ENCODE measurements at places on chromosomes 4 and X.

DNA sequence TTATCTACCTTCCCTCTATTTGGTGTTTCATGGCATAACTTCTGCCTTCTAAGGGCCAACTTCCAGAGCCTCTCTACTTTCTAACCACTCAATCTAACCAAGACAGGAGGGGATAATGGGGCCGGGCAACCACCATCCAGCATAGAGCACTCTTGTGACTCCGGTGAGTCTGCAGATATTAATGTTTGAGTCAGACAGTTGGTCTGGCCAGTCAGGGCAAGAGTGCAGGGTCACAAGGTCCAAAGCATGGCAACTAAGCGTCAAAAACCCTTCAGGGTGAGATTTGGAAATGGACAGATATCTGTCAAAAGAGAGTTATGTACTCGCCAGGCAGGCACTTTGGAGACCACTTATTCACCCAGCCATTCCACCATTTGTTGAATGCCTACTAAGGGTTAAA lies 105.0 kb downstream of the PALLD start:
- DNase-seq: no peak

DNA sequence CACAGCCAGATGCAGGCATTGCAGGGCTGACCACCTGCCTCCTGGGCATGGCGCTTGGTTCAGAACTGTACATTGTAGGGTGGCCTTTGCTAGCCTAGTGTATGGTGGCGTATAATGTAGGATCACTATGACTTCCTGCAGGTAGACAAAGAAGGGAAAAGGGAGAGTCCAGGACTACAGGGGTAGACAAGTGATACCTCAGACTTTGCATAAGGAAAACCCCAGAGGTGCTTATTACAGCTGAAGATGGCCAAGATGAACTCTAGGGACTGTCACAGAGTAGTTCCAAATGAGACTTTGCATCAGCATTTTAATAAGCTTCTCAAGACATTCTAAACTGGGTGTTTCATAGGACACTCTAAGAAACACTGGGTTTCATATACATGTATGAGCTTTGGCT lies 116.4 kb upstream of the PUDP start:
- no peak for DNase-seq

DNA sequence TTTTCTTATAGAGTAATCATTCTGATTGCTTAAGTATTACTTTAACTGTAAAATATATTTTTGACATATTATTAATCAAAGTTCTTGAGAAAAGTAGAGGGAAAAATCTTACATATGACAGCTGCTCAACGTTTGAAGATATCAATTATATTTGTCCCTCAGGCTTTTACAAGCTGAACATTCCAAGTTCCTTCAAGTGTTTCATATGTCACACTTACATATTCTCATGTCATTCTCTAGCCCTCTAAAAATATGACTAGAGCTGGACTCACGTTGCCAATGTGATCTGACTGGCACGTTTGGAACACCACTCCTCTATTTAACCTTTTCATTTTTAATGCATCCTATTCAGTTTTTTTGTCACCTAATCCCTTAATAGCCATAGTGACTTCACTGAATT lies 492.9 kb downstream of the PCDH18 start:
- no peak for DNase-seq

DNA sequence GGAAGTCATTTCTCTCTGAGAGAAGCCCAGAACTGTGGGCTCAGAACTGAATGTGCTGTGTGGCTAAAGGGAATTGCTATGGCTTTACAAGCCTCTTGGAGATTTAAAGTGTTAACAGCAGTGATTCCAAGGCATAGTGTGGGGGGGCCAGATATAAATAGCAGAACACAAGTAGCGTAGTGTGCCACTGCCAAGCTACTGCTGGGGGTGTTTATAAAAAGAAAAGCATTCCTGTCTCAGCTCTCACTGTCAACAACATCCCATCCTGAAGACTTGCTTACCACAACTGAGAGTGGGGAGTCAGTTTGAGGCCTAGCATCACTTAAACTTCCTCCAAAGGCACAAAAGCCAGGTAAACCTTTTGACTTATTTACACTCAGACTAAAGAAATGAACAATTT lies at the start of gene ART3:
ART3 (plus strand) TSS at position 242 of the 400 bp plus-strand sequence. CDS start 1,181 bp downstream, outside the sequence.
- no peak for DNase-seq

GRCh38 chr4:121877041-121877773 lies 6.9 kb upstream of the BBS7 start:
- no peak for DNase-seq

DNA sequence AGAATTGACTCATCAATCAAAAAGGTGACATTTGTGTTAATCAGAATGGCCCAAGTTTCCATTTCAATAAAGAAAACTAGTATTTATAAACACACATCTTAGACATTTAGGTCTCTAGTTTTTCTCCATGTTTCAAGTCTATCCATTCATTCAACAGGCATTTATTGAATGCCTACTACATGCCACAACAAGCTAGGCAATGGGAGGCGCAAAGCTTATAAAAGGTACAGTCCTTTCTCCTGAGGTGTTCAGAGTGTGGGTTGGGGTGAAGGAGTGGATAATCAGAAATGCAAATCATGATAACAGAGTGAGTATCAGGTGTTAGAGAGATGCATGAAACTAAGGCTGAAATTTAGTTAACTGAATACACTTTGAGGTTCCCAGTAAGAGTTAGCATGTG lies 78.0 kb downstream of the HCCS start:
- no peak for DNase-seq

- no peak for DNase-seq
These were observed 65.9 kb upstream of the UGT2B7 start for GRCh38 chr4:69030326-69030725.

DNA sequence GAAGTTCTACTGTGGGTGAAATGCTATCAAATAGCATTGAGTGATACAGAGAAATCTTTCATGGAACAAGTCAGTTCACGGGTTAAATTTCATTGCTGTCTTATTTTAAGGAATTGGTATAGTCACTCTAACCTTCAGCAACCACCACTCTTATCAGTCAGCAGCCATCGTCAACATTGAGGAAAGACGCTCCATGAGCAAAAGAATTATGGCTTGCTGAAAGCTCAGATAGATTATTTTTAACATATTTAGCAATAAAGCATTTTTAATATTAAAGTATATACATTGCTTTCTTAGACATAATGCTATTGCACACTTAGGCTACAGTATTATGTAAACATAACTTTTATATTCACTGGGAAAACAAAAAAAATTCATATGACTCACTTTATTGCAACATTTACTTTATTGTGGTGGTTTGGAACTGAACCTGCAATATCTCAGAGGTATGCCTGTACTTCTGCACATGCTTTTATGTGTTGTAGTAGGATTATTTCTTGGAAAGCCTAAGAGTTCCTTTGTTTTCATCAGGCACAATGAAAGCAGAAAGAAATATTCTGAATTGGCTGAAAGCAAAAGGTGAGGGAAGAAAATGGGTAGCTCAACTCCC lies 586.7 kb downstream of the GBA3 start:
- no peak for DNase-seq

- DNase-seq: peak; percentile 68
These were observed 6.1 kb upstream of the CYSLTR1 start for GRCh38 chrX:78333521-78333920.

- no peak for DNase-seq
These were observed 4.7 kb downstream of the MTM1 start for GRCh38 chrX:150573106-150573505.

GRCh38 chrX:84188320-84188834 lies 378 bp upstream of the RPS6KA6 start:
- DNase-seq: no peak

- DNase-seq: no peak
These were observed 4.4 kb upstream of the SMIM14 start for GRCh38 chr4:39642885-39643552.

- no peak for DNase-seq
These were observed 41.4 kb downstream of the ARHGEF9 start for GRCh38 chrX:63743596-63743995.

GRCh38 chr4:77127837-77128621 lies 29.0 kb upstream of the CCNG2 start:
- DNase-seq: no peak

DNA sequence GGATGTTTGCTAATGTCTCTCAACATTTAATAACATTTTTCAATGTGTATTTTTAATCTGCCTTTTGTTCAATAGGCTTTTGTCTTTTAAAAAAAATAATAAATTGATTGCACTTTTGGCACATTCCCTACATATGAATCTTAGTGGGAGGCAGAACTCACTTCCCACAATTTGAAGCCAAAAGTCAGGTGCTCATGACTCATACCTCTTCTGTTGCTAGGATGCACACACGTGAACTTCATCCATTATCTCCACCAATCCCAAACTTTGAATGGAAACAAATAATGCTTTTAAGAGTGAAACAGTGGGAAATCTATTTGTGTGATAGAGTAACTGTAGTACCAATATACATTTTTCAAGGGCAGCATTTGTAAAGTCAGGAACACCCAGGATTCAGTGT lies 260.5 kb downstream of the IQCM start:
- DNase-seq: no peak

- no peak for DNase-seq
These were observed 290.8 kb upstream of the GIMD1 start for GRCh38 chr4:106659371-106659770.

DNA sequence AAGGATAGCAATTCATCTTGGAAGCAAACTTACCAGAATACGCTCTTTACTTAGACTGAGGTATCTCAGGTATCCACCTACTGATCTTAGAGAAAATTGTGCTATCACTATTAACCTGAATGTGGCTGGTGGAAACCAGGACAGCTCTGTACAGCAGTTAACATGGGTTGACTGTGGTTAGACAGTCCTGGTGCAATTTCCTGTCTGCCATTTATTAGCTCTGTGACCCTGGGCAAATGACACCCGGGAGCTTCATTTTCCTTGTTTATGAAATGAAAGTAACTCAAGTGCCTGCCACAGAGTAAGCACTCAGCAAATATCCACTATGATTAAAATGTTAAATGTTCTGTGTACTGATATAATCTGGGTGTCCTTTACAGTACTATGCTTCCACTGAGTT lies 60.0 kb downstream of the SMC1A start:
- no peak for DNase-seq

Measured in central memory CD4-positive, alpha-beta T cell (primary cell).